ENCODE measurements at places on chromosomes 1 and 21.

DNA sequence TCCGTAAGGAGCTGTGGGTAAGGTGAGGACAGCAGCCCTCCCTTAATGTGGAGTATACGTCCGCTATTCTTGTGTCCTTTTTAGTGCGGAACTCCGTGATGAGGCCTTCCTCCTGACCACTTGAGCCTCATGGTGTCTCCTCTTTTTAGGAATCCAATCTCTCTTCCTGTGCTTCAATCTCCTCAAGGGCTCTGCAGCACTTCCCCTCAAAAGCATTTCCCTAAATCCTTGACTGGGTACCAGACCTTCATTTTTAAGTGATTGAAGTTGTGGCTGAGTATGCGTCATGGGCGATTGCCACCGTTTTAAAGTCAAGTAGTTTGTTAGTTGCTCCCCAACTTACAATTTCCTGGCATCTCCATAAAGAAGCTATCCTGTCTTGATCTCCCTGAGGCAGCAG lies 62.8 kb downstream of the SAMSN1 start:
- DNase-seq = peak; percentile 36

DNA sequence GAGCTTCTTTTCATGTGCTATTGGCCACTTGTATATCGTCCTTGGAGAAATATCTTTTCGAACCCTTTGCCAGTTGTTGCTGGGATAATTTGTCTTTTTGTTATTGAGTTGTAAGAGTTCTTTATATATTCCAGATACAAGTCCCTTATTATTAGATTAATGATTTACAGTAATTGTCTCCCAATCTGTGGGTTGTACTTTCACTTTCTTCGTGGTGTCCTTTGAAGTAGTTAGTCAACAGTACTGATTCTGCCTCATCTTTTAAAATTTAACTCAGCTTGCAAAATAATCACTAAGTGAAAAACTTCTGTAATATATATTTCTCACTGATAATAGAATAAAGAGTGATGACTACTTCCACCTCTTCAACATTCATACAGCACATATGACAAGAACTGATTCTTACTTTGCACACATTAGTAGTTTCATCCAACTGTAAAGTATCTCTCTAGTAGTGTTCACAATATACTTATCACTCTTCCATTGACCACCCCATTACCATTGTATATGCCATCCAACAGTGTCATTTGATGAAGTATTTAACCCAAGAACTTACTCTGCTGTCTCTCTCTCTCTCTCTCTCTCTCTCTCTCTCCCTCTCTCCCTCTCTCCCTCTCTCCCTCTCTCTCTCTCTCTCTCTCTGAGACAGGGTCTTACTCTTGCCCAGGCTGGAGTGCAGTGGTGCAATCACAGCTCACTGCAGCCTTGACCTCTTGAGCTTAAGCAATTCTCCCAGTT lies 104.2 kb upstream of the DMRTA2 start:
- DNase-seq = no peak

- DNase-seq = no peak
Observed at GRCh38 chr1:216222288-216222687, 201.0 kb downstream of the USH2A start.

- DNase-seq = no peak
Observed at GRCh38 chr21:33375101-33375644, 28.0 kb upstream of the IFNGR2 start.

DNA sequence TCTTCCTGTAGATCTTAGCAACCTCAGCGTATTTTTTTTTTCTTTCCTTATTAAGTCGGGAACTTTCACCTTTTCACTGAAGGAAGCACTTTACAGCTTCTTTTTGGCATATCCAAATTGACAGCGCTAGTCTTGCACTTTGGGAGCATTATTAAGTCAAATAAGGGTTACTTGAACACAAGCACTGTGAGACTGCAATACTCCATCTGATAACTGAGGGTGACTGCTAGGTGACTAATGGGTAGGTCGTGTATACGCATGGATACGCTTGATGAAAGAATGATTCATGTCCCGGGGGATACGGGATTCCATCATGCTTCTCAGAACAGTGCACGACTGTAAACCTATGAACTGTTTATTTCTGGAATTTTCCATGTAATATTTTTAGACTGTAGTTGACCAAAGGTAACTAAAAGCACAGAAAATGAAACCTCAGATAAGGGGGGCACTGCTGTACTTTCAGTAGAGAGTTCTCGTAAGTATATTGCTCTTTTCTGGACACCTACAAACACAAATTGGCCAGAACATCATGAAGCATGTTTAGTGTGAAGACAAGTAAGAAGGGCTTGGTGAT lies 364.7 kb downstream of the SMYD3 start:
- DNase-seq = no peak

DNA sequence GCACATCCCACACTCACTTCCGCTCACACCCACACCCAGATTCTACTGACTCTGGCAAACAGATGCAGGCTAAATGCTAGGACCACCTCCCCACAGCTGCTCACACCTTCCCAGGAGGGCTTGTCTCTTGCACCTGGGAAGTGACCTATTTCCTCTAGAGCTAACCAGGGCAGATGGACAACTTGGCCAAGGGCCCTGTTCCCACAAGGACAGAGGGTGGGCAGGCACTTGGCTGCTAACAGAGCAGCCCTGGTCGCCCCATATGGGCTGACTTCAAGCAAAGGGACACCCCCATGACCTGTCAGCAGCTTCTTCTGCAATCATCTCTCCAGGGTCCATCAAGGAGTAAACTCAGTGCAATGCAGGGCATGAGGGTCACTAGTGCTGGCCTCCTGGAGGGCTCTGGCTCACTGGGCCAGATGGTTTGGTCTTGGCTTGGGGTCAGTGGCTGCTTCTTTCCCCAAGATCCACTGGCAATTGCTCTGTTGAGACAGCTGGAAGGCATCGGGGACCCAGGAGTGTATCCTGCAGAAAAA lies 641.5 kb downstream of the PLPP3 start:
- DNase-seq = no peak

- DNase-seq = no peak
Observed at GRCh38 chr1:39189592-39190041, 14.9 kb upstream of the MACF1 start.

DNA sequence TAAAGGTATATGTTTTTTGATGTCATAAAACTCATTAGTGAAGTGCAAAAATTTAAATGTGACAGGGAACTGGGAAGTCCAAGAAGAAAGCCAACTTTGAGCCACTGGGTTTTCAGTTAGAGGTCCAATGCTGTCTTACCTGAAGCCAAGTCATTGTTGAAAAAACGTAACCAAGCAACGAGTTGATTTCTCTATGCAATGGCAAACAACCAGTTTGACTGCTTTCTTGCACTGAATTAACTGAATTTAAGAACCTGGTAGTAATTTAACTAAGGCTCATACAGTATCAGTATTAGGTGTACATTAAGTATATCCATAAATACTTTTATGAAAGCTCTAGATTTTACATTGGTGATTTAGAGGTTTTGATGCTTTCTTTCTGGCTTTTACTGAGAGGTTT lies 20.2 kb upstream of the S1PR1 start:
- no peak for DNase-seq

DNA sequence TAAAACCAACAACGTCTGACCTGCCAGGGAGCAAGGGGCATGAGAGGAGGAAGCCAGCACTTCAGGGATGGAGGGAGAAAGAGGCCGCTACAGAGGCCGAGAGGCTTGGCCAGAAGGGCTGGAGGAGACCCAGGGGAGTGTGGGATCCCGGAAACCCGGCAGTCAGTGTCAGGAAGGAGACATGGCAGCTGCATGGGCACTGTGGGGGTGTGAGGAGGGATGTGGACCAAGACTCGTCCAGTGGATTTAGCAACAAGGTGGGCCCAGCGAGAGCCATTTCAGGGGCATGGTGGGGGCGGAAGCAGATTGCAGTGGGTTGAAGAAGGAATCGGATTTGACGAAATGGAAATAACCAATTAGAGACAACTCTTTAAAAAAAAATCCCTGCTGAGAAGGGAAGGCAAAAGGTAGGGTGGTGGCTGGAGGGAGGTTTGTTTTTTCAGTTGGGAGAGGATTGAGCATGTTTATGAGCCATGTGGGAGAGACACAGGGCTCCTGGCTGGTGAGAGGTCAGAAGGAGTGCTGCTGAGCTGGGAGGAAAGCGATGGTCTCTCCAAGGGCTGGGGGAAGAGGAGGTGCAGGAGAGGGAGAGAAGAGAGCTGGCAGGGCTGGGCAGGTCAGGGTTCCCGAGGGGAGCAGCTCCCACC lies 4.4 kb downstream of the B4GALT2 start:
- DNase-seq = no peak

DNA sequence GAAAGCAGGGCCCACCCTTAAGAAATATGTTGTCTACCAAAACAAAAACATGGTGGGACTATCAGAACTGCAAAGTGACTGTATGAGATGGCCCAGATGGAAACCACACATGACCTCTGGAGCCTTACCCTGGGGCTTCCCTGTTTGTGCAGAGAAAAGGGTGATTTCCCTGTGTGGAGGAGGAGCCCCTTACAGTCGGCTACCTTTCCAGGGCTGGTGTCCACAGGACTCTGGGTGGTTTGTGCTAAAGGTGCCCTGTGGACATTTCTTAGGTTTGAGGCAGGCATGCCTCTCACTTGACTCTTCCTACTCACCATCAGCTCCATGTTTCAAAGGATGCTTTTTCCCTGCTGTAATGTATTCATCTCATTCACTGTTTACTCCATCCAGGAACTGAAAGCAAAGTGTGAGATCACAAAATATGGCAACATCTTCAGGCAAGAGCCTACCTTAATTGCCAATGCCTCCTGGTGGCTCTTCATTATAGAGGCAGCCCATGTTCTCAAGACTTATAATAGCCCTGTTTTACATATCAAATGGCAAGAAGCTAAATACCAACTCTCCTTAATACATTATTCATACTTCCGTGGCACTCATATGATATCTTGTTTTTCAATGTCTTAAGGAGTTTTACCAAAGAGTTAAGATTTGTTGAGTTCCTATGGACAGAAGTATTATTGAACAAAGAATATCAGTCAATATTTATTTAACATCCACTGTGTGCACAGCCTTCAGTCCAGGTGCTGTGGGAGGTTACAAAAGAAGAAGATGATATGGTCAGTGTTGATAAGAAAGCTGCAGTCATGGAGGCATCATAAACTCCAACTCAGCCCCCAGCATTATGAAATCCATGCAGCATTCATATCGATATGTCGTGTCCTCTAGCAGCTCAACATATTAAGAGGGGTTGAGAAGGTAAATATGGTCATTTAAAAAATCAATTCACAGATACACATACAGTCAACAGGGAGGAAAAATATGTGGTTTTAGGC lies 15.5 kb upstream of the TFF3 start:
- no peak for DNase-seq

GRCh38 chr1:32400876-32401631 lies 6.8 kb upstream of the BSDC1 start:
- peak; percentile 55 for DNase-seq

- no peak for DNase-seq
Observed at GRCh38 chr1:59359325-59359724, 62.4 kb downstream of the FGGY start.

DNA sequence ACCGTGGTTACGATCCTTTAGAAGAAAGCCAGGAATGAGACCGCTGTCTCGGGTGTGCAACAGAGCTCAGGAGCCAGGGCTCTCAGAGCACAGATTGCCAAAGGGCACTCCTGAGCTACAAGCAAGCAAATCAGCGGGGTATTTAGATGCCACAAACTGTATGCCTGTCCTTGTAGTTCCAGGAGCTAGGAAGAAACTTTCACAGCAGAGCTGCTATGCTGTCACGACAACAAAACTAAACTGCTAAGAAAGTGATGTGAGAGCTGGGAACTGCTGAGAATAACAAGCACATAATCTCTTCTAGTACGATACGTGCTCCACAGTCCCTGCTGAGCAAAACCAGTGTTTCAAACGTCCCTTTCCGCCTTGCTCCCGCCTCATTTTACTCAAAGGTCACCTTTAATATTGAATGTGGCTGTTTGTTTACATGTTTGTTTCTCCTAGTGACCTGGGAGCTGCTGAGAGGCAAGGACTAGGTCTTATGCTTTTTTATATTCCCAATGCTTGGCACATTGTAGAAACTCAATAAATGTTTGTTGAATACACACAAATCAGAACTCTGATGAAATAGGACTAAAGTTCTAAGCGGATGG lies 14.7 kb downstream of the GREM2 start:
- DNase-seq = no peak

GRCh38 chr1:217929213-217929885 lies 298.2 kb downstream of the SPATA17 start:
- no peak for DNase-seq

DNA sequence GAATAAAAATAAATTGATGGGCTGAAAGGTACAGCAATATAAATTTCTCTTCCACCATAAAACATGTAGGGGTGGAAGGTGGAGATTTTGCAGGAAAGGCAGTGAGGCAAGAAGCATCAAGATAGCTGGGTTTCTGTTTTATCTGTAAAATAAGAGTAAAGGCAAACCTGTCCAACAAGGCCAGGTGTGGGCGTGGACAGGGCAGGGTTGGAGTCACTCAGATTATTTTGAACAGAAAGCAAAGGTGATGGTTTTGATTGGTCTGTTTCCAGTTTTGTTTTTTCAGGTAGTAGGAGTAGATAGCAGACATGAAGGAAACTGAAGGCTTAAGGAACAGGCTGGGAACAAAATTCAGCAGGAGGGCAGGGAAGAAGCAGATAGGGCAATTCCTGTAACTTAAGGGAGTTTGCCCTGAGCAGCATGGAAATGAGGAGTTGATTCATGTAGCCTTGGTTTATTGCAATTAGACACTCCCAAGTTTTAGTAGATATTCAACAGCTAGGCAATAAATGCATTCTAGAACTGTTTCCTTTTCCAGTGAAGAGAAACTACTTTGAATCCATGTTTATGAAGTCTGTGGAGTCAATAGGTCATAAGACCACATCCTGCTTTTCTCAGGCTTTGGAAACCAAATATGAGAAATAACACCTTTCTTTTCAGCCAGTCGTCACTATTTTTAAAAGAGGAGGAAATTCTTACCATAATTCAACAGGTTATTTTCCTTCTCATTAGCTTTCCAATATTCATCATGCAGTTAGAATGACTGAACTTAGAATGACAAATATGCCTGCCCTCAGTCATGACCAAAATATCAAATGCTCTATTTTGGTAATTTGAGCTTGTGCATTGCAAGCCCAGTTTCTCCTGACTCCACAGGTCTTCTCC lies 38.7 kb upstream of the CD55 start:
- no peak for DNase-seq

GRCh38 chr1:75796376-75797272 lies at the start of gene MSH4:
MSH4 (plus strand) TSS chr1:75796882; CDS start chr1:75796986, 104 bp downstream.
- no peak for DNase-seq

- DNase-seq = peak; percentile 22
Observed at GRCh38 chr21:25405984-25406383, 201.3 kb downstream of the MRPL39 start.

GRCh38 chr1:197341626-197342025 lies 73.6 kb downstream of the CRB1 start:
- DNase-seq = no peak

DNA sequence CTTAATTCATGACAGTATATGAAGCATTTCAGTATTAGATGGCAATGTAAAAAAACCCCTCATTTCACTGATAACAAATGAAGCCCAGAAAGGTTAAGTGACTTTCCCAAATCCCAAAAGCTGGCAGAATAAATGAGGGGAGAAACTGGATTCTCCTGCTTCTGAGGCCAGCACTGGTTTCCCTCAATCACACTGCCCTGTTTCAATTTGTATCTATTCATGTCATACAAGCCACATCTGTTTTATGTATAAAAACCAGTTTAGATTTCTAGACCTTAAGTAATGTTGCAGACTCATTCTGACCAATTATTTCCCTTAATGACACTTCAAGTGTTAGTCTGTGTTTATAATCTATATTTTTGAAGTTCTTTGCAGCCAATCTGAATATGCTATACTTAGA lies 16.8 kb downstream of the PLPPR4 start:
- no peak for DNase-seq

- no peak for DNase-seq
Observed at GRCh38 chr1:17990401-17990800, 117.2 kb upstream of the IGSF21 start.
